Stimulated activated CD8-positive, alpha-beta memory T cell treated with anti-CD3 and anti-CD28 coated beads, Interleukin-7, amount 100 ng/mL, for 1 hour (primary cell): ENCODE measurements at places on chromosomes 13 and 19.

- DNase-seq = no peak
Measured at GRCh38 chr19:33781415-33781935, 15.2 kb upstream of the KCTD15 start.

- no peak for DNase-seq
Measured at GRCh38 chr13:111874981-111875380, 192.0 kb upstream of the SOX1 start.

- DNase-seq = no peak
Measured at GRCh38 chr13:64817691-64818090, 2412.4 kb downstream of the PCDH9 start.

DNA sequence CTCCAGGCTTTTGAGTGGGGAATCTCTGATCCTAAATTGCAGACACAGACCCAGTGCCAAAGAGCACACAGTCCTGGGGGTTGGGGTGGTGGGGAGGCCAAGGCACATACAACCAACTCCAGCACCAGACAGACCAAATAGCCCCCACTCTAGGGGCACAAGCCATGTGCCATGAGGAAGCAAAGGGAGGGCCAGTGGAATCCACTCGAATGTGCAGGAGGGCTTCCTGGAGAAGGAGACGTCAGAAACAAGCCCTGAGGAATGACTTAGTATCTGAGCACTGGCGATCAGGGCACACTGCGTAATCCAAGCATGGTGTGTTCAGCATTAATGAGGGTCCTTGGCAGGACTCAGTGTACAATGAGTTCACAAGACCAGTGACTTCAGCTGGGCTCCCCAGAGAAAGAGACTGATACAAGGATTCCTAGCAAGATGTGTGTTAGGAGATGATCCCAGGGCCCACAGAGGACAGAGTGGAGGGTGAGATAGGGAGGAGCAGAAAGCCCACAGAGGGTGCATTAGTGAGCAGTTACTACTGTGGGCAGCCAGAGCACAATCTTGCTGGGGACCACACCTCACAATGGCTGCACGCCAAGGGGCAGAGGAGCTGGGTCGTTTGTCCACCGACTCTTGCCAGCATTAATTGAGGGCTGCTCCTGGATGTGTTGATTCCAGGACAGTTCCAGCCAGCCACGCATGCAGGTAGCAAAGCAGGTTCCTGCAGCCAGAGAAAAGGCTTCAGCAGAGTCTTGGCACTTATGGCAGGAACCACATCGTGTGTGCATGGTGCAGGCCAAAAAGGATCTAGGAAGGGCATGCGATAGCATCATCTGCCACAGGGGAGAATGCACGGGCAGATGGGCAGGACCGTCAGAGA, 152.6 kb upstream of the VSTM2B start:
- DNase-seq = no peak

DNA sequence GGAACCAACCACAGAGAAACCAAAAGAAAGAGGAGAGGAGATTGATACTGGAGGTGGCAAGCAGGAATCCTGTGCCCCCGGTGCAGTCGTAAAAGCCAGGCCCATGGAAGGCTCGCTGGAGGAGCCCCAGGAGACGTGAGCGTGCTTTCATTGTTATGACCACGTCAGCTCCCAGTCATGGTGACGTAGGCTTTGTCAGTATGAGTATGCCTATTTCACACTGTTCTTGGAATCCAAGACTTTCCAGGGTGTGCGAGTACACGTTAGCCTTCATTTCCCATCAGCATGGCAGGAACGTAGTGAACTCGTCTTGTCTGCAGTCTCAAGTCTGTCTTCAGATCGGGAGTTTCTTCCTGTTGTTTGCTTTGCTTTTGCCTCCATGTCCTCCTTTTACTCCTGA, 15.4 kb upstream of the CHAMP1 start:
- DNase-seq = no peak

- no peak for DNase-seq
Measured at GRCh38 chr19:31506102-31506501, 156.9 kb upstream of the TSHZ3 start.

DNA sequence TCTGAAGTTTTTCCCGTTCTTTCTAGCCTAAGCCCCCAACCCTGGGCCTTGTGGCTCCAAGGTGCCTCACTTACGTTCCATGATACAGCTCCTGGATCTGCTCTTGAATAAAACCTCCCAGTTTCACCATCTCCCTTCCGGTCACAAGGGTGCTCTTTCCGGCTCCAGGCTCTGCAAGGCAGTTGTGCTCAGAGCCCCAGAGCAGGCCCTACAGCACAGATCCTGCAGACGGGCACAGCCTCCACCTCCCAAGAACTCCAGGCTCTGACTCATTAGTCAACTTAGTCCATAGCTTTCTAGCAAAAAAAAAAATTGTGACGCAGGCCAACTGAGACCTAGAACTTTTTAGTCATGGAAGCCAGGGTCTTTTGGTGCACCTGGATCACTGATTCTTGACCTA, 33.9 kb upstream of the SLC7A10 start:
- no peak for DNase-seq

DNA sequence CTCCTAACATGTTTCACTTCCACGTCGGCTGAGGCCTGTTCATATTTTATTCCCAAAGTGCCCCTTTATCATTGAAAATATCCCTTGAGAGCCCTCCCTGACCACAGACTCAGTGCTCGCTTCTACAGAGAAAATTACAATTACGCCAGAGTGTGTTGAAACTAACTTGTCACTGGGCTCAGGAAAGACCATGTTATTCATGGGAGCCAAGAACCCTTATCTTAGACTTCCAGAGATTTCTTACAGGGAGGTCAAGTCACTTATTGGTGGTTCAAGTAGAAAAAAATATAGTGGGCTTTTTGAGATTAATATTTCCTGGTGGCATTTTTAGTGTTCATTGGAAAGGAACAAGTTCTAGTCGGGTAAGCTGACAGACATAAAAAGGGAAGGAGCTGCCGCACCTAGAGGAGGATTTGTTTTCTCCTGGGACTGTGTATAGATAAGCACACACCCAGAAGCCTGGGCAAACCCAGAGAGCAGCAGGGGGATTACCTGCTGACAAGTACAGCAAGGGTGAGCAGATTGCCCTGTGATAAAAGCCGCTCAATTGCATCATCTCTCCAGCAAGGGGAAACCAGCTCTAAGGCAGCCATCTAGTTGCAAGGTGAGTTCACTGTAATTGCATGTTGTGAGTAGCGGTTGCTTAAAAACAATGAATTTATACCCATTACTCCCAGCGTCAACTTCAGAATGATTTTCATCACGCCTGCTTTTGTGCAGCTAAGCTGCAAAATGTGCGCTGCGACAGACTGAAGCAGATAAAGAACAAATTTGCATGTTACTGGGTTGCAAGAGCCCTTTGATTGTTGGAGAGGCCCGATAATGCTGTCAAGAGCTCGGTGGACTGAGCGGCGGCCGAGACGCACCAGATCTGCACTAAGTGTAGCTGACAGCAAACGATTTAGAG, 46.2 kb downstream of the DCT start:
- no peak for DNase-seq

- no peak for DNase-seq
Measured at GRCh38 chr13:30529085-30529834, 63.5 kb upstream of the HMGB1 start.

- DNase-seq = no peak
Measured at GRCh38 chr19:15412832-15413231, 6.0 kb downstream of the AKAP8L start.

DNA sequence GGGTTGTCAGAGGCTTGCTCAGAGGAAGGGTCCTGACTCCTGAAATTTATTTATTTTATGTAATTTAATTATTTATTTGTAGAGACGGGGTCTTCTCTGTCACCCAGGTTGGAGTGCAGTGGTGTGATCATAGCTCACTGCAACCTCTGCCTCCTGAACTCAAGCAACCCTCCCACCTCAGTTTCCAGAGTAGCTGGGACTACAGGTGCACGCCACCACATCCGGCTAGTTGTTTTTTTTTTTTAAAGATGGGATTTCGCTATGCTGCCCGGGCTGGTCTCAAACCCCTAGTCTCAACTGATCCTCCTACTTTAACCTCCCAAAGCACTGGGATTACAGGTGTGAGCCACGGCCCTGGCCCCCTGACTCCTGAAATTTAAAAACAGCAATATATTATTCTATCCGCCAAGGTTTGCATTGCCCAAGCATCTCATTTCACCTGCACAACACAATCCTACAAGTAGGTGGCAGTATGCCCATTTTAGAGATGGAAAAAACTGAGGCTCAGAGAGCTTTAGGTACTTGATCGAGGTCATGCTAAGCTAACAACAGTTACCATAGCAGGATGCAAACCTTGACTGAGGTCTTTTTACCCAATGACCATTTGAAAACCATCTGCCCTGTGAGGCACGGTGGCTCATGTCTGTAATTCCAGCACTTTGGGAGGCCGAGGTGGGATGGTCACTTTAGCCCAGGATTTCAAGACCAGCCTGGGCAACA, 18.1 kb downstream of the ARHGEF18 start:
- DNase-seq = no peak

GRCh38 chr19:19406878-19407632, 1.6 kb downstream of the GATAD2A start:
- DNase-seq = no peak

DNA sequence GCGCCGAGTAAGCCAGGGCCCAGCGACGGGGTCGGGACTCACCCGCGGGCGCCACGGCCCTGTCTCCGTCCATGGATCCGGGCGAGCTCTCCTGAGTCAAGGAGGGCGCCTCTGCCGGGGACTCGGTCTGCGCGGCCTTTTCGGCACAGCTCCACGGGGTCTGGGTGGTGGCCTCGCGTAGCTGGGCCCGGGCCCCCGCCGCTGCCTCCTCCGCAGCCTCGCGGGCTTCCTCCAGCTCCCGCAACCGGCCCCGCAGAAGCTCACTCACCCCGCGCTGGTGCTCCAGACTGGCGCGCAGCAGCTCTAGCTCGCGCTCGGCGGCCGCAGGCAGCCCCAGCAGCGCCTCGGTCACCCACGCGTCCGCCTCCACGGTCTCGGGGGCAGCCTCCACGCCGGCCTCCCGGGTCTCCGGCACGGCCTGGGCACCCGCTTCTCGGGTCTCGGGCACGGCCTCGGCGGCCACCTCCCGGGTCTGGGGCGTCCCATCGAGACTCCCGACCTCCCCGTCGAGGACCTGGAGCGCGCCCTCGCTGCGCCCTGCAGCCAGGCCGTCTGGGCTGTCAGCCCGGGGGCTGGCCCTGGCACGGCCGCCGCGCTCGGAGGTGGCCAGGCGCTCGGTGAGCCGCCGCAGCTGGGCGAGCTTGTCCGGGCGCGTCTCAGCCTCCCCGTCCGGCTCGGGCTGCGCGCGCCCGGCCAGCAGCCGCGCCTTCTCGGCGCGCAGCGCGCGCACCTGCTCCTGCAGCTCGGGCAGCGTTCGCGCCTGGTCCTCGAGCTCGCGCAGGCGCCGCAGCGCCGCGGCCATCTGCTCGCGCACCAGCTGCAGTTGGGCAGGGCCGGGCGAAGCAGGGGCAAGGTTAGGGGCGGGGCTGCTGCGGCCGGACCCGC, 8.4 kb downstream of the KANK3 start:
- no peak for DNase-seq

DNA sequence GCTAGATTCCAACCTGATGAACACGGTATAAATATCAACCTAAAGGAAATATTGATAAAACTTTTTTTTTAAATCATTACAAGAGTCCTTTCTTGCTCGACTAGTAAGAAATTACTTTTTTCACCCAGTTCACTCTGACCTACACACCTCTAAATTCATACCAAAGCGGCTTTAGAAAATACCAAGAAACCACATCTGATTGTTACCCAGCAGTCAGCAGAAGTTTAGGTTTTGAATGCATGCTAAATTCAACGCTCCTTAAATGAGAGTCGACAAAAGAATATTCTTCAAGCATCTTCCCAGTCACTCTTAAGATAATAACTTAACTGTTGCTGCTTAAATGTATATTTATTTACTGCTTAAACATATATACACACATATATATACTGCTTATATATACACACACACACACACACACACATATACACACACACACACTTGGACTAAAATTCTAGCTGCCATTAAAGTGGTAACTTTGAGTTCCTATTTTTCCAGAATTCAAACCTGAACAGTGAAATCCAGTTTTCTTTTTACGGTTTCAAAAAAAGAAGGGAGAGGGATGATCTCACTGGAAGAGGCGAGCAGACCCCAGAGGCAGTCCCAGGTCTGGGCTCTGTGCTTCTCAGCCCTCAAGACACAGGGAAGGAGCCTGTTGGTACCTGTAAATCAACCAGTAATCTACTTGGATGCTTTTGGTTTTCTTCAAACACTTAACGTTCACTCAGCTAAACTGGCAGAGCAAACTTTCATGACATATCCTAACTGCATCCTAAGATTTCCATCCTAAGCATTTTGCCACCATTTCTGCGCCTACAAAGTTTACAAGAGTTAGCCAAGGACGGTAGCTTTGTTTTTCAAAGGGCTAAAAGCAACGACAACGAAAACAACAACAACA, 1.7 kb downstream of the STK24 start:
- DNase-seq = no peak
